ENCODE measurements at places on chromosomes 7 and 10.

GRCh38 chr7:151806204-151806603 lies 70.7 kb downstream of the PRKAG2 start:
- DNase-seq = no peak

GRCh38 chr7:23096518-23097290 lies 8.9 kb upstream of the KLHL7 start:
- DNase-seq = no peak

GRCh38 chr10:112956631-112957350 lies 6.7 kb downstream of the TCF7L2 start:
- DNase-seq = no peak

DNA sequence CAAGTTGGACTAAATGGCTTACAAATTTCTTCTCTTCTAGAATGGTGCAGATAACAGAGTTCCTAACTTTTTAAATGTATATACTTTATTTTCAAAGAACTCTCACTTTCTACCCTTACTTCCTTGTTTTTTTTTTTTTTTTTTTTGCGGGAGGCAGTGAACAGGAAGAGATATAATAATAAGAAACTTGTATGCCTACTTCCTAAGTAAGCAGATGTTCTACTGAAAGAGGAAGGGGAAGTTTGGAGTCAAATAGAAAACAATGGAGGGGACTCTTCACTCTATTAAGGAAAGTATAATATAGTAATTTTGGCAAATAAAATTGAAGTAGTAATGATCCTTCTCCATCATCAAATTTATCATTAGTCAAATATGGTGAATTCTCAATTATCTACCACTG lies 754.0 kb downstream of the KCNMA1 start:
- DNase-seq = no peak

DNA sequence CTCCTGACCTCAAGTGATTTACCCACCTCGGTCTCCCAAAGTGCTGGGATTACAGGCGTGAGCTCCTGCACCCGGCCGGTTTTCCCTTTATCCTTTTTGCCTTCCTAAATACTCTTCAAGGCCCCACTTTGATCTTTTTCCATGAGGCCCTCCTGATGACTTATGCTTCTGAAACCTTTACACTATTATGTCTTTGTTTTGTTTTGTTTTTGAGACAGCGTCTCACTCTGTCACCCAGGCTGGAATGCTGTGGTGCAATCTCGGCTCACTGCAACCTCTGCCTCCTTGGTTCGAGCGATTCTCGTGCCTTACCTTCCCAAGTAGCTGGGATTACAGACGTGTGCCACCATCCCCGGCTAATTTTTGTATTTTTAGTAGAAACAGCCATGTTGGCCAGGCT lies 3.8 kb downstream of the STMP1 start:
- DNase-seq = no peak

GRCh38 chr7:135095450-135095849 lies 52.4 kb upstream of the TMEM140 start:
- DNase-seq = no peak

DNA sequence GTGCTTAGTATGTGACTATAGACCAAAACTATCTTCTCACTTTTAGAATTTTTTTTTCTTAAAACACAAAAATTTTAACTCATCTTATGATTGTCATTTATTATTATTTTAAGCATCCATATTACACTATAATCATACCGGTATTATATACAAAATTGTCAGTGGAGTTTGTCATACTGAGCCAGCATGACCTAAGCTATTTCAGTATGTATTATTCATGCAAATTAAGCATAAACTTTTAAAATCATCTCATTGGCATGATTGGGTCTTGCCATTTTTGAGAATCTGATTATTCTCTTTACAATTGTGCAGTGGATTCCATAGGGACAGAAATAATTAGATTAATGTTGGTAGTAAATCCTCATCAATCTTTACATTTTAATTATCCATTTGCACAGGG lies 46.2 kb upstream of the STMP1 start:
- no peak for DNase-seq

DNA sequence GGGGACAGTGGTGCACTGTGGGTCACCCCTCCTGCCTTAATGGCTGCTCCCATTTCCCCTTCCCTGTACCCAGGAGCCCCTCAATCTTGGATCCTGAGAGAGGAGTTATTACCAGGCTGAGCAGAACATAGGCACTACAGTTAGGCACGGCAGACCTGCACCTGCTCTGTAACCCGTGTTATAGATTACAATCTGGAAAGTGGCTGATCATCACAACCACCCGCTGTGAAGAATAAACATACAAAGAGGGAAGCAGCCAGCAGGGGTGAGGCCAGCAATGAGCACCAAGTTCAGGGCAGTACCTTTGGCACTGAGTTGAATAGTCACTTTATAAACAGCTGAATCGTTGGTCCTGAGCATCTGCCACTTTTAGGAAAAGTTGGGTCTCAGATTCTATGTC lies 1.7 kb downstream of the CDHR1 start:
- DNase-seq = no peak

DNA sequence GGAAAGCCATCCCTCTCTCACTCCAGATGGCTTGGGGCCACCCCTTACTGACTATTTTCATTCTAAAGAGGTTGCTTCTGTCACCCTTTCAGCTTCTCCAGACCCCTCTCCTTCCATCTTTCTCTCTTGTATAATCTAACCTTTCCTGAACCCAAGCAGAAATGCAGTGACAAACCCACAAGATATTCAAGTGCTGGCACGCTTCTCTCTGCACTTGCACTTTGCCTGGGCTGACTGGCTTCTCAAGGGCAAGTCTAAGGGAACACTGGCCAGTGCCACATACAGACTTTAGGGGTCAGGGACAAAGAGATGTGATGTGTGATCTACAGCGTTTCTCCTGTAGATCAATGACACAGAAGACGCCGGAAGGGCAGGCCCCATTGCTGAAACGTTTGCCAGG lies 150.4 kb upstream of the LANCL2 start:
- DNase-seq = no peak

DNA sequence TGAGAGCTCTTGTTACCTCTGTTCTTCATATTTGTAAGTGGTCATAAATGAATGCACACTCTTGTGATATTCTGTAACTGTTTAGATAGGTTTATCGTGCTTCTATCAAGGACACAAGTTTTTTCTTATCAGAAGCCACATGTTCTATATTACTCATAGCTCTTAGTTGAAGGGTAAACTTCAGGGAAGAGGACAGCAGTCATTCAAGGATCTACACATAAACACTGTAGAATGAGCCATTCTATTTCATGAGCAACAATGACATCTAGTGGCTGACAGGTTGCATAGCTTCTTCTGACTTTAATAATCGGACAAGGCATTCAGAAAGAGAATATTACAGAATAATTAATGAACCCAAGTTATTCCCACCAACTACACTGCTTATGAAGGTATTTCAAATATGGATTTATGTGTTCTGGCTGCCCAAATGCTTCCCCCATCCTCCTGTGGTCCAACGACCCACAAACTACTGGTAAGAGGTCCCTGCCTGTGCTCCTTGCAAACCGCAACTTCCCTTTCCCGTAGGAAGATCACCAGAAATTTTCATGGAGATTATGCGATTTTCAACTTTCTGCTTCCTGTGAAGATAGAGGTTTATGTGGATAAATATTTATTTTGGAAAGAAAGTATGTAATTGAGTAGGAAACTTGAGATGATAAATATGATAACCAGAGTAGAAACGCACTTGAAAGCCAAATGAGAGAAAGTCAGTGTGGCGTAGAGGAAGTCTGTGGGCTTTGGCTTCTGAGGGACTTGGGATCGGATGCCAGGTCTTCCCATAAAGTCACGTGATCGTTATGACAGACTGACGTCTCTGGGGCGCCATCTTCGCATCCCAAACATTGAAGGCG lies 16.8 kb upstream of the ABCB5 start:
- DNase-seq = peak; percentile 52

GRCh38 chr7:41312235-41312634 lies 390.7 kb downstream of the INHBA start:
- no peak for DNase-seq

GRCh38 chr10:4181621-4182049 lies 396.6 kb upstream of the KLF6 start:
- no peak for DNase-seq

GRCh38 chr7:129616530-129616929 lies 5.0 kb downstream of the NRF1 start:
- no peak for DNase-seq

DNA sequence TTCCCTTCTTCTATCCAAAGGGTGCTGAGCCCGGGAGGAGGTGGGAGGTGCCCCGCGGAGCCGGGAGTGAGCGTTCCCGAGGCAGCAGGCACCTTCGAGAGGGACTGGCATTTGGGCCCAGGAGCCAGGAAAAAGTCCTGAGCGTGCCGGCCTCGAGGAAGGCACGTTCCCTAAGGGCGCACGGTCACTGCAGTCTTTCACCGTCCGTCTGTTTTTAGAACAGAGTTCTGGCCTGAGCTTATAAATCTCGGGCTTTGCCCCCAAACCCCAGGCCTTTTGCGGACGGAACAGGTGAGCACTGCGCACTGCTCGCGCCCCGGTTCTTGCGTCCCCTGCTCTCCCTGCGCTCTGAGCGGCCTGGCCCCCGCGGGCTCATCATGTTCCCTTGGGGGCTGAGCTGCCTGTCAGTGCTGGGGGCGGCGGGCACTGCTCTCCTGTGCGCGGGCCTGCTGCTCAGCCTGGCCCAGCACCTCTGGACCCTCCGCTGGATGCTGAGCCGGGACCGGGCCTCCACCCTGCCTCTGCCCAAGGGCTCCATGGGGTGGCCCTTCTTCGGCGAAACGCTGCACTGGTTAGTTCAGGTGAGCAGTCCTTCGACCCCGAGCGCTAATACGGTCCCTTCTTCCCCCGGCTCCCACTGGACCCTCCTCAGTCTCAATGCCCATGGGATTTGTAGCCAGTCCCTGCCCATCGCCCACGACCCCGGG lies 442 bp downstream of the CYP26C1 start:
- DNase-seq = no peak

DNA sequence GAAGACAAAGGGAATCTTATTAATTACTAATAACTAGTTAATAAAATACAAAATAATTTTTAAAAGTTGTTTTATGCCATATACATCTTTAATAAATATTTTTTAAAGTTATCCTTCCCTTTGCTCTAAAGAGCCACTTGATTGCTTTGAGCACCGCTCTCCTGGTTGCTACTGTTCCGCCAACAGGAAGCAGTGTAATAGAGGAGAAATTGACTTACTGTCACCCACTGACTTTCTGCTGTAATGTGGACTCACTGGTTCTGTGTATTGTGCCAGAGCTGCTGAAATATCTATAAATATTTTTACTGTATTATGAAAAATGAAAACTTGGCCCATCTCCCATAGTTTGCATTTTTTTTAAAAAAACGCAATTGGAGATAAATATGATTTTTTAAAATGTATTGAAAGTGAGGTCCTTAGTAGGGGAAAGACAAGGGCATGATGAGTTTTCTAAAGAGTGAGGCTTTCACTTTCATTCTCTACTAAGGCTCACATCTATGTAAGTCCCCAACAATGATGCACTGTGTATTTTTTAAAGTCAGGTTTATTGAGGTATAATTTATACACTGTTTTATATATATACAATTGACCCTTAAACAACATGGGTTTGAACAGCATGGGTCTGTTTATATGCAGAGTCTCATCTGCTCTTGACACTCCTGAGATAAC lies 100.5 kb downstream of the NPY start:
- DNase-seq = no peak

GRCh38 chr10:71801361-71801760 lies 28.0 kb upstream of the VSIR start:
- no peak for DNase-seq

DNA sequence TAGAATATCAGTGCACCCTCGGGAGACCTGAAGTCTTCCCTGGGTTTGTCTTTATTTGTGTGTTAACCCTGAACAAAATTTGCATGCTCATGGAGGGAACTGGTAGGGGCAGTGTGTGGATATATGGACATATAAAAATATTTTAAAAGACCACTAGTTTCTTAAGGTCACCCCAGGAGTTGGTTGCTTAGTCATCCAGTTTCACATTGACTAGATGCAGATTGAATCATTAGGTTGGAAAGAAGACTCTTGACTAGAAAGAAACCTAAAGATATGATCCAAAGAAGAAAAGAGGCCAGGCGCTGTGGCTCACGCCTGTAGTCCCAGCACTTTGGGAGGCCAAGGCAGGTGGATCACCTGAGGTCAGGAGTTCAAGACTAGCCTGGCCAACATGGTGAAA lies 137.1 kb downstream of the KAT6B start:
- DNase-seq = no peak

GRCh38 chr7:33452805-33453502 lies 323.6 kb downstream of the BBS9 start:
- no peak for DNase-seq

DNA sequence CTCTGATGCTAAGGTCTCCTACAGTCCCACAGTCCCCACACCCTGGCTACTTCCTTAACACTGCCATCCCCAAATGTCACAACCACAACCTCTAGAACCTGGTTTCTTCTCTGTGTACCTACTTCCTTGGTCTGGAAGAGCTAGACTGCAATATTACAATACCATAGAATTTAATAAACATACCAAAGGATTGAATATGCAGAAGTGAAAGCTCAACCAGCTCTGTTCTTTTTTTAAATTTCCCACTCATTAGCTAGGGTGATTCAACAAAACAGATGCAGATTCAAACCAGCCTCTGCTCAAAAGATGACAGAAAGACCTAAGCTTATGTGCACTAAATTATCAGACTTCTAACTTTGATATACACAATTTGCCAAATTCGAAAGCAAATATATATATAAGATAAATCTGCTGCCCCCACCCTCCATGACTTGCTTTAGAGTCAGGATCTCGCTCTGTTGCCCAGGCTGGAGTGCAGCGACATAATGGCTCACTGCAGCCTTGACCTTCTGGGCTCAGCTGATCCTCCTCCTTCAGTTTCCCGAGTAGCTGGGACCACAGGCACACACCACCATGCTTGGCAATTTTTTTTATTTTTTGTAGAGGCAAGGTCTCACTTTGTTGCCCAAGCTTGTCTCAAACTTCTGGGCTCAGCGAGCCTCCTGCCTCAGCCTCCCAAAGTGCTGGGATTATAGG lies 212.6 kb downstream of the CHCHD3 start:
- DNase-seq = no peak

DNA sequence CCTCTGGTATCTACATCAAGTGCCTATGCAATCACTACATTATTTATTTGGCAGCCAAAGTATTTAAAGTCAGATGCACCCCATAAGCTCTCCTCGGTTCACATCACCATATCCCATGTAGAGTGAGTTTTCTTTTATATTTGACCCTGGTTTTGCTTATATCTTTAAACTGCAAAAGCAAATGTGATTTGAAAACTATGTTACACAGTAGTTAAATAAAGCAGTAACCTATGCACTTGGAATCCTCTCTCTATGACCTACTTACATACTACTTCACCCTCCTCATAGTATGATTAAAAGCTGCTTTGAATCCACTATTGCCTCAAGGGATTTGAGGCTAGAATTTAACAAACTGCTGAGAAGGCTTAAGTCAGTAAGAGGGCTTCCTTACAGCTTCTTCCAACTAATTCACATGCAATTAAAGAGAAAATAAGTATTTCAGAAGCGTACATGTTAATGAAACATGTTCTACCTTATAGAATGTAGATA lies 2.2 kb upstream of the CELF2 start:
- DNase-seq = no peak

DNA sequence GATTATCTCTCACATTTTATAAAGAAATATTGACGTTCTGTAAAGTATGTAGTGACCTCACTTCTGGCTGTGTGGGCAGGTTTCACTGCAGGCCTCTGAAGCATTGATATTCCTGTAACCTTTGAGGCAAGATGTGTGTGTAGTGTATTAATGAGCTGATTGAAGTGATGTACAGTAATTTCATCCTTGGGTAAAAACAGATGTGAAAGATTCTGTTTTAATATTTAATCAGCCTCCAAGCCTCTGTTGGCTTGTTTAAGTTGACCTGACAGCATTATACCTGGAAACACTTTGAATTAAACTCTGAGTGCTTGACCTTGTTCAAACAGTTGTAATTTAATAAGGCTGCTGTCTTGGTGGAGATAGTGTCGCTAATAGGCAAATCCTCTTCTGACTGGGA lies 74.9 kb downstream of the KAT6B start:
- DNase-seq = no peak

GRCh38 chr10:69988094-69988493 lies 64.6 kb upstream of the MACROH2A2 start:
- no peak for DNase-seq

Data from CD4-positive, alpha-beta T cell treated with Interleukin-4 for 1 hour (primary cell).